ENCODE measurements at places on chromosomes 2 and 18.

DNA sequence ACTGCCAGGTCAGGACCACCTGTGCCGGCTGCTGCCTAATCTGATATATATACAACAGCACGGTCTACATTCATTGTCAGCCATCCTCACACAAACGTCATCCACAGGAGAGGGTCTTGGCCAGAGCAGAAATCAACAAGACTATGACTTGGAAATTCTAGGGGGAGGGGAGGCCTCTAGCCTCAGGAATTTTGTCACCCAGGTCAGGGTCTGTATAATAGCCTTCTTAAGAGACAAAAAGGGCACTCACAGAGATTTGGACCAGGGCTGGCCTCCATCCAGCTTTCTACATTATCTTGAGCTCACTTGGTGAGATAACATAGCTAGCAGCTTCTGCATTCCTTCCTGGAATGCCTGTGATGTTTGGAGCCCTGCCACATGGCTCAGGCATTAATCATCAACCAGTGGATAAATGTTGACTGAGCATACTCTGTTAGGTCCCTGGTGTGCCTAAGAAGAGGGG, 50.4 kb upstream of the CTIF start:
- DNase-seq, result no peak

GRCh38 chr18:11251891-11252270, 102.5 kb upstream of the PIEZO2 start:
- DNase-seq, result no peak

GRCh38 chr2:36338827-36339145, 16.8 kb upstream of the CRIM1 start:
- no peak for DNase-seq

GRCh38 chr18:55073834-55074233, 114.6 kb upstream of the CCDC68 start:
- DNase-seq, result no peak

- DNase-seq, result no peak
Measured at GRCh38 chr2:208654056-208654455, 247.5 kb downstream of the PTH2R start.

DNA sequence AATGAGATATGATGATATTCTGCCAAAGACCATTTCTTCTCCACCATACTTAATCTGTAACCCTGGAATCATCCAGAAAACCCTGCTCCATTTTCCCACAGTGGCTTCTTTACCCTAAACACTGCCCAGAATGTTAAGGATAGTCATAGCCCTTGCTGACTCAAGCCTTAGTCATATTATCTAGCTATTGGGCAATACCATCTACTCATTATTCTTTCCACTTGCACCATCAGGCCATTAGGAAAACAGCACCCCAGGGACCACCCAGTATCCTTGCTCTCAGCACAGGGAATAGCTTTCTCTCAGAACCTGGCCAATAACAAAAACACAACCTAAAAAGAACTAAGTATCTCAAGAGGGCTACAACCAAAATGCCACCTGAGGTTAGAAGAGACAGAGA, 445.7 kb upstream of the SLC14A2 start:
- DNase-seq, result no peak

GRCh38 chr18:10297086-10297485, 157.3 kb upstream of the APCDD1 start:
- peak; percentile 88 for DNase-seq

- no peak for DNase-seq
Measured at GRCh38 chr2:109398366-109399015, 215.3 kb downstream of the SEPTIN10 start.

DNA sequence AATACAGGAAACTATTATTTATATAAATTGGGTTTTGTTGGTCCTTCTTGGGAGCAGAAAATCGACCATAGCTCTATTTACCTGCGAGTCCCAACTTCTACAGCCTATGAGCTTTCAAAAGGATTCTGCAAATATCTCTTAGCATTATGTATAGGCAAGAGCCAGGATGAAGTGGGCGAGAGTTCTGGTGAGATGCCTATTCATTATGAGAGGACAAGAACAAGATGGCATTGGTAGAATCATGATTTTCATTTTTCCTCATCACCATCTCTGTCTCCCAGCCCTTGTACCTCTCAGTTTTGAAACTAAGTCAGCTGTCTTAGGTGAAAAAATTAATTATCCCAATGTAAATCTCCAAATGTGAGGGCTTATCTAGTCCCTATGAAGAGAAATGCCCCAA, 25.0 kb downstream of the WIPF1 start:
- DNase-seq, result no peak

GRCh38 chr2:3293221-3293620, 84.4 kb downstream of the EIPR1 start:
- no peak for DNase-seq

DNA sequence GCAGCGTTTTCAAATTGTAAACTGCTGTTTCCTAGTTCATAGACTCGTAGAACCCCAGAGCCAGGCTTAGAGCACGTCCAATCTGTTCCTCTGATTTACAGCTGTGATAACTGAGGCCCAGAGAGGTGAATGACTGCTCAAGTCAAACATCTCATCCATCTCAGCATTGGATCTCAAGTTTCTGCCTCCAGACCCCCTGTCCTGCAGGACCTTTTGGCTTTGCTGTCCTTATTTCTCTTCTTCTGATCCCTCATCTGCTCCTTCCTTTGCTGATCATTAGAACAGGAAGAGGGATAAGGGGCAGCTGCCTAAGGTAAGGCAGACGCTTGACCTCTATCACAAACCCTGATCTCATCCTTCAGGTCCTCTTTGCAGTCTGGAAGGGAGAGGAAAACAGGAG, 58.5 kb upstream of the CREB1 start:
- no peak for DNase-seq

- DNase-seq, result no peak
Measured at GRCh38 chr18:78542204-78542603, 437.4 kb upstream of the SALL3 start.

GRCh38 chr2:11742317-11742701, 4.1 kb upstream of the LPIN1 start:
- no peak for DNase-seq

- no peak for DNase-seq
Measured at GRCh38 chr2:172293952-172294351, 133.4 kb upstream of the ITGA6 start.

DNA sequence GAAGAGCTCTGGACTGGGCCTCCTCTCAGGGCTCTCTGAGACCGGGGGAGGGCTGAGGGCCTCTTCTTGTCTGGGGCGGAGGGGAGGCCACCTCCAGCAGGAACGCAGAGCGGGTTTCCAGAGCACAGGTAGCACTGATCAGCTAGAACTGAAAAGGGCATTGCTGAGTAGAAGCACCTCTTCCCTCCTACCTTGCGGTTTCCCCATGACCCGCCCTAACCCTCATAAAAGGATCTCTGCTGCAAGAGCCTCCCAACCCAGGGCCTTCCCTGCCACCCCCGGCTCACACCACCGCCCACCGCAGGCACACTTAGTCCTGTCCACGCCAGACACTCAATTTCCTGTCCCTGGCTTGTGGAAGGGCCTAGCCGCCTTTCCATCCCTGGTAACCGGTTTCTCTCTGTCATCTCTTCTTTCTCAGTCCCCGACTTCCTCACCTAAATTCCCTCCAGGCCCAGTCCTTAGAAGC, 966 bp downstream of the ADCY3 start:
- DNase-seq, result peak; percentile 46

DNA sequence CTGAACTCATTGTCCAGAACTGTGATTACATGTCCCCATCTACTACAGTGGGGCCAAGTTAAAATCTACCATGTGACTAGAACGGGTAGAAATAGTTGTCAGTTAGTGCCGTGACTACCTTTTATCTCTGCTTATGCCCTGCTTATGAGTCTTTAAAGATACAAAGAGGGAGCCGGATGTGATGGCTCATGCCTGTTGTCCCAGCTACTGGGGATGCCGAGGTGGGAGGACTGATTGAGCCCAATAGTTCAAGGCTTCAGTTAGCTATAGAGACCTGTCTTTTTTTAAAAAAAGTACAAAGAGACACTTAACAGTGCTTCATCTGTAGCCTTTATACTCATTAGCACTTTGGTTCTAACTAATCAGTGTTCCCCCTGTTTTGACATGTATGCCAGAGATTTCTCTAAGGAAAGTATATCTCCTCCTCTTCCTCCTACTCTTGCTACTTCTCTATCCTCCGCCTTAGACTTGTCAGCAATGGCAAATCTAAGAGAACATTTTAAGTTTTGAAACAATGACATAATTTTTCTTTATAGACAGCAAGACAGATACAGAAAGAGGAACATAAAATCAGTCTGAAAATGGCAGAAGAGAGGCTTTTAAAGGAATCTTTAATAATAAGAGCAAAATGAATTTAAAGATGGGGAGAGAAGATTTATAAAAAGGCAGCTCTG, 45.0 kb downstream of the NBEAL1 start:
- DNase-seq, result no peak

DNA sequence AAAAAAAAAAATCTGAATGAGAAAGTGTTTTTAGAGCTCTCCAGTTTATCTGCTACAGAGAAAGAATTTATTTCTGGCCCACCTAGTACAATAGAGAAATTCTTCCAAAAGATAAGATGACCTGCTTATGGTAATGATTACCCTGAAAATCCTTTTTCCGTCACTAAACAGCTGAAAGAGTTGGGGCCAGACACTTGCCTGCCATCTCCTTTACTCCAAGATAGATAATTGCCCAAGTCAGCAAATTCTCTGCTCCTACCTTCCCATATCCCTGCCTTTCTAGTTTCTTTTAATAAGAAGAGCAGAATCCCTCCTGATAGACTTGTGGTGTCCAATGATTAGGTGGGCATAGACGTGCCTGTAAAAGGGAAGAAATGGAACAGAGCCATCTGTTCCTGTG, 28.1 kb downstream of the EIF4E2 start:
- DNase-seq, result no peak

DNA sequence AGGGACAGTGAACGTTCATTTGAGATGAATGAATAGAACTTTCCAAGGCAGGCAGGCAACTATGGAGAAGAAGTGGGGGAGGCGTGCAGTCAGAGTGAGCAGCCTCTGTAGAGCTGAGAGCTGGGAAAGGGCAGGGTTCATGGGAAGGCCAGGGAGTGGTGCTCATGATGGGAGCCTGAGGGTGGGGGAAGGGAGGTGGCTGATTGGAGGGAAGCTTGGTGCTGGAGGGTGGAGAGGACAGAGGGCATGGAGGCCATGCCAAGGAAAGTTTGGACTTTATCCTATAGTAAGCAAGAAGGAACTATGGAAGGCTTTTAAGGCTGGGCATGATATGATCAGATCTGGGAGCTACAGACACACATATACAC, 47.6 kb upstream of the LGALSL start:
- no peak for DNase-seq

GRCh38 chr2:73448856-73449255, 63.2 kb downstream of the ALMS1 start:
- DNase-seq, result no peak

All from OCI-LY7 (cell line).